ENCODE measurements at places on chromosomes 3 and 15.
A peak's percentile ranks its signal among the peaks of the same experiment; 100 is the strongest.

DNA sequence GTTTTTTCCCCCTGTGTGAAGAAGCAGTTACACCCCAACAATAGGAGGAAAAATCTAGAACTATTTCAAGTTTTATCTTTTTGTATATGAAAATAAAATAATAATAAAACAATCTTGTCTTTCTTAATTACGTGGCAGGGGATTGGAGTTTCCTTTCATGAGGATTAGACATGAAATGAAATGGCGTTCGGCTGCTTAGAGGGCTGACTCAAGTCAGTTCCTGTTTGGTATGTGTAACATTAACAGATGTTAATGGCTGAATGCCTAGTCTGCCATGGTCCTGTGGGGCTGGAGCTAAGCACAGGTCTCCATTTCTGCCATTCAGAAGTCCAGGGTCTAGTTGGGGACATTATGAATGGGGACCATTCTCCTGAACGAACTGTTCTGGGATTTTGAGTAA is 3.1 kb upstream of the EXOG start:
- no peak for DNase-seq

- DNase-seq, result no peak
Measured at GRCh38 chr15:60889006-60889405, 340.1 kb downstream of the RORA start.

GRCh38 chr3:157087780-157088600 is 72.0 kb downstream of the CCNL1 start:
- peak; percentile 5 for DNase-seq

- no peak for DNase-seq
Measured at GRCh38 chr3:51960386-51960785, 5.2 kb downstream of the GPR62 start.

DNA sequence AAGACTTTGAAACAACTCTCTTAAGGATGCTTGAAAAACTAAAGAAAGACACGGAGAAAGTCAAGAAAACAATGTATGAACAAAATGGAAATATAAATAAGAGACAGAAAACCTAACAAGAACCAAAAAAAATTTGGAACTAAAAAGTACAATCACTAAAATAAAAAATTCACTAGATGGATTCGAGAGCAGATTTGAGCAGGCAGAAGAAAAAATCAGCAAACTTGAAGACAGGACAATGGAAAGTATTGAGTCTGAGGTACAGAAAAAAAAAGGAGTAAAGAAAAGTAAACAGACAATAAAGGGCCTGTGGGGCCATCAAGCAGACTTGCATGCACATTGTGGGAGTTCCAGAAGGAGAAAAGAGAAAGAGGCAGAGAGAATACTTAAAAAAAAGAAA is 13.4 kb upstream of the CDAN1 start:
- no peak for DNase-seq

DNA sequence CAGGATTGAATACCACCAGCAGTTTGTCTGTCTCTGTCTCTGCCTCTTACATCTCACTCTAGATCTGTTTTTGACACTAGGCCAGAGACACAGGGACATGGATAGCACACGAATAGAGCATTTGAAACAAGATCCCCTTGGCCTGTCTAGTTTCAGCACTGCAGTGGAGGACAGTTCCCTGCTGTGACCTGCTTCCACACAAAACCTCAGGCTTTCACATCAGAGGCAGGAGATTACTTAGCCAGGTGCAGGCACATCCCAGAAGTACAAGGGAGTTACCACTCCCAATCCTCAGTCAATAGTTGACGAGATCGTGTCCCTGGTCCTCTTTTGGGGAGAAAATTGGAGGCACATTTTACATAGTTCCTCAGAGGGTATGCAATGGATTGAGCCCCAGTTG is 34.0 kb upstream of the CCK start:
- DNase-seq, result no peak

GRCh38 chr3:165193366-165194254 is 2.6 kb downstream of the SLITRK3 start:
- no peak for DNase-seq

DNA sequence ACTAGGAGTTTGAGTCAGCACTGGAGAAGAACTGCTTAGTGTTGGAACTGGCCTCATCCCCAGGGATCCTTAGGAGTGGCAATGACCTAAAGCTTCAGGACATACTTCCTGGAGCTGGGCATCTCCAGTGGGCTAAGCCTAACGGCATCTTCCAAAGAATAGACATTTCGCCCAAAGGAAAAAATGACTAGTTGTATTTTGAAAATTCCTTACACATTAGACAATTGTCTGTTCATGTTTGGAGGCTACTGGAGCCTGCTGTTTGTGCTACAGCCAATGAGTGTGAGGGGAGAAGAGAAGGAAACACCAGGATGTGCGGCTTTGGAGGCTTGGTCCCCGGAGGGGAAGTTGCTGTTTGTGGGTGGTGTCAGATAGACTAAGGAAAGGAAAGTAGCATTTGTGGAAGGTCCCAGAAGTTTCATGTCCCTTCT is 77.6 kb downstream of the POLR2M start:
- DNase-seq, result no peak

GRCh38 chr3:53137835-53138446 is 7.7 kb upstream of the RFT1 start:
- DNase-seq, result no peak

- DNase-seq, result no peak
Measured at GRCh38 chr3:134445636-134446035, 40.1 kb downstream of the ANAPC13 start.

GRCh38 chr3:55607844-55608243 is 120.7 kb upstream of the WNT5A start:
- DNase-seq, result no peak

DNA sequence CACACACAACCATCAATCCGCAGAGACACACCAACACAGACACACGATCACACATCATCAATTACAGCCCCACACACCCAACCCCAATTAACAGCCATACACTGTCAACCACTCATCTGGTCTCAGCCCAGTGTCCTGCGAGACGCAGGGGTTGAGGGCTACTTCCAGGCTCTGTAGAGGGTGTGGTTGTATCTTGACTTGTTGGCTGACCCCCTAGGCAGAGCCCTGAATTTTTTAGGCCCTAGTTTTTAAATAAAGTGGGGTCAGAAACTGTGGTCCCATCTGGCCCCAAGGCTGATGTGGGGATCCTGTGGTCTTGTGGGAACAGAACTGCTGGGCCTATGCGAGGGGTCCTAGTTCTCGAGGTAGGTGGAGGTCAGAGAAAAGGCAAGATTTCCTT is 9.2 kb downstream of the VILL start:
- no peak for DNase-seq

DNA sequence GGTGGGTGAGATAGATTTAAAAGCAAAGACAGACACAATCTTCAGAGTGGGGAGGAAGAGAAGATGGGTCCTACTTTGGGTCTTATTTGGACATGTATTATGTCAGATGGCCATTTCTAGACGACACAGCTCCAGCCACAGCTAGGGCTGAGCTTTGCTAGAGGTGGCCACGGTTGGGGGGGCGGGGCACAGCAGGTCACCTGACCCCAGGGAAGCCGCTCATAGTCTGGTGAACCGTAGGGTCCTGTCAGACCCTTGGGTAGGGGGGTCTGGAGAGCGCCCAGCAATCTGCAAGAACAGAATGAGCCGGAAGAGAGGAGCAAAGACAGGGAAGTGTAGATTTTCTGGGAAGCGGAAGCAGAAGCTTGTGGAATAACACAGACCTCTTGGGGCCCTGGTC is 6.6 kb downstream of the EPB42 start:
- no peak for DNase-seq

- no peak for DNase-seq
Measured at GRCh38 chr3:31710123-31710803, 177.5 kb downstream of the STT3B start.

DNA sequence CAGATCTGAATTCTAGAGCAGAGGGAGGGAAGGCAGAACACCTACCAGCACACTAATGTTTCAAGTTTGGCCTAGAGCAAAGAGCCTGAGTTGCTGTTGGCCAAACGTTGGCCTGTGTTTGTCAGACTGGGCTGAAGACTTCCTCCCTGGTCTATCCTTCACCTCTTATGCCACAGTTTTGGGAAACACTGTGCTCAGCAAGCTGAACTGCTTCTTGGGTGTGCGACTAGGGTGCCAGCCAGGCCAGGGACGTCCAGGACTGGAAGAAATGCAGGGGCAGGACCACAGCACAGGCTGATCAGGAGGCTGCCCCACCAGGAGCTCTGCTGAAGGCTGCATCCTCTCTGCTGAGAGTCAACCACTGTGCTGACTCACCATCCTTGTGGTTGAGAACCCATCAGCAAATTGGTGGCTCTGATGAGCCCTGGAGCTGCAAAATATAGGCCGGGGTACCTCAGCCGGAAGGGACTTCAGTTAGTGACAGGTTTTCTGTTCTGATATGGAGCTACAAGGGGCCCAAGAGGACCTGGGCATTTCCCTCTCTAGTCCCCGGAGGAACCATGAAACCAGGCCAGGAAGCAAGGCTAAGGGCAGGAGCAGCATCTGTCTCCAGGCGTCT is 131.6 kb upstream of the RASGRP1 start:
- DNase-seq, result peak; percentile 23

DNA sequence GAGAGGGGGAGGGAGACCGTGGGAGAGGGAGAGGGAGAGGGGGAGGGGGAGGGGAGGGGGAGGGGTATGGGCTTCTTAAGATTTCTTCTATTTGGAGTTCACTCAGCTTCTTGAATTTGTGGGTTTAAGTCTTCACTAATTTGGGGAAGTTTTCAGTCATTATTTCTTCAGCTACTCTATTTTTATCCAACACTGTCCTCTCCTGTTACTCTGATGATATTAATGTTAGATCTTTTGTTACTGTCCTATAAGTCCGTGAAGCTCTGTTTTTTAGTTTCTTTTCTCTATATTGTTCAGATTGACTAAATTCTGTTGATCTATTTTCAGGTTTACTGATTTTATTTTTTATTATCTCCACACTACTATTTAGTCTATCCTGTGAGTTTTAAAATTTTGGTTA is 351.5 kb upstream of the TPM1 start:
- no peak for DNase-seq

DNA sequence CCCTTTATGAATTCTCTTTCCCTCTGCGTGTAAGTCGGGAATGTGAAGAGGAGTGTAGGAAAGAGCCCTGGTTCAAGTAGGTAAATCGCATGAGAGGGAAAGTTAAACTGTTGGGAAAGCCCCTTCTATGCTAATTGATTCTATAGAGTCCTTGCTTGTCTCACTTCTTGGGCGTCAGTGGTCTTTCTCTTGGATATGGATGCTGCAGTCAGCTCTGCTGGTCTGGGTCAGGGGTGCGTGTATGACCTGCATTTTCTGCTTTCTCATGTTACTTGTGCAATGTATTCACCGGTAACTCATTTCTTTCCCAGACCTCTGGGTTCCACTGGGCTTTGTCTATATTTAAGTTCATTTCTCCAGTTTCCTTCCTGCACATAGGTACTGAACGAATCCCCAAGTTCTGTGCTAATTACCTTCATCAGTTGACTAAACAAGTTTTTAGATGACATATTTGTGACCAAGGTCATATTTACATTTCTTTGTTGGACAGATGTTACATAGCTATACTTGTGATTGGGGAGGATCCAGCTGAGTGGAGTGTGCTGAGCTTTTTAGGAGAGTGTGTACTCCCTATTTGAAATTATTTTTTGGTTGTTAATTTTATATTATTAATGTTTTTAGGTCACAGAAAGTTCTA is 1.4 kb downstream of the SETD5 start:
- peak; percentile 47 for DNase-seq

- no peak for DNase-seq
Measured at GRCh38 chr15:31024979-31025378, 33.6 kb upstream of the MTMR10 start.

DNA sequence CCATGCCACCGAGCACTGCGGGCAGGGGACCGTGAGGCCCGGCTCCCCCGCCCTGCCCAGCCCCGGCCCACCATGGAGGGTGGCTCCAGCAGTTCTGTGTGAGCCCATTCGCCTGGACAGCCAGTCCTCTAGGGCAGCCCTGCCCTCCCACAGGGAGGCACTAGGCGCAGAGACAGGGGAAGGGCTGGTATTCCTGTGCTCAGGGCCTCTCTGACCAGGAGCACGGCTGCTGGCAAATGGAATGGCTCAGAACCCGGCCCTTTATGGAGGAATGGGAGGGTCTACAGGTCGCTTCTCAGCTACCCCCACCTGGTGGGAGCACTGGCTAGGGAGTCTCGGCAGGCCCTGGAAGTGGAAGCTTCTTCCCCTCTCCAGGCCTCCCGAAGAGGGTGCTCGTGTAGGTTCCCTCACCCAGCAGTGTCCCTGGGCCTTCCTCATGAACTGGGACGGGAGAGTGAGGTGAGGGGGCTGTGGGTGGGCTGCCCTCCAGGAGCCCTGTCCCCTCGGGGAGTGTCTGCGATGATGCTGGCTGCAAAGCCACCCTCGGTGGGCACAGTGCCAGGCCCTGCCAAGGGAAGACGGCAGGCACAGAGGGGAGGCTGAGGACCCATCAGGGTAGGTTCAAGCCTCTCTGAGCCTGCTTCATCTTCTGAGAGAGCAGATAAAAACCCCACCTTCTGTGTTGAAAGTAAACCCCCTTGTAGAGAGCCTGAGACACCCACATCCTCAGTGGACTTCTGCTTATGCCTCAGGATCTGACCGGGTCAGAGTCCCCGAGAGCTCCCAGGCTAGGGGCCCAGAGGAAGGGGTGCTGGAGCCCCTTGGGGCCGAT is 1.5 kb downstream of the MELTF start:
- no peak for DNase-seq

DNA sequence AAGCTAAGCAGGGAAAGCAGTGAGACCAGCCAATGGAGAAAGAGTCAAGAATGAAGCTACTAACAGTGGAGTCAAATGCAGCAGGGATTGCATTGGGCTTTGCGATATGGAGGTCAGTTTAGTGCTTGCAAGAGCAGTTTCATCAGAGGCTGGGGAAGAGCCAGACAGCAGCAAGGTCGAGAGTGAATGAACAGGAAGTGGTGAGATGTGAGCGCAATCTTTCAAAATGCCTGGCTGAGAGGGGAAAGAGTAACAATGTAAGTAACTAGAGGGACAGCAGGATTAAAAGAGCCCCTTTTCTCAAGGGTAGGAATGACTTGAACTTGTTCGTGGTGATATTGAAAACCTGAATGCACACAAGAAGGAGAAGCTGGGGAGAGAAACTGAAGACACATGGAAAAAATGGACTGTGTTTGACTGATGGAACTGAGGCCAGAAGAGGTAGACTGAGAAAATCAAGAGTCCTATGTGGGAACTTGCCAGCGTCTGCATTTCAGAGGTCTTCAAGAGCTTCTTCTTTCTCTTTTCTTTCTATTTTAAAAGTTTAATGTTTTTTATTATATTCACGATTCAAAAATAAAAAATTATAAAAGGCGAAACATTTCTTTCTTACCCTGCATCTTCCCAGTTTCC is 30.6 kb upstream of the GPR160 start:
- DNase-seq, result no peak

DNA sequence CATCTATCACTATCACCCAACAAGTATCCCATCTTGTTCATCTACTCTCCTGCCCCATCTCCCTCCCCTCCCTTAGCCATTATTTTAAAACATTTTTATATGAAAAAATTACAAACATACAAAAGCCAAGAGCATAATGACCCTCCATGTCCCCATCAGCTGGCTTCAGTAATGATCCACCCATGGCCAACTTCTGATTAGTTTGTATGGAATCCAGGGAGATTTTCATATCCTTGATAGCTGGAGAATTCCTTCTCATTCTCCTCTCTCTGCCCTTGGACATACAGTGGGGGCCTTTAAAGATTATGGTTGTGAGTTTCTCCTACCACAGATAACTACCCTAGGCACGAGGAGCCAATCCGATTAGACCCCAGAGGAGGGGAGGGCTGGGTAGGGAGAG is 40.2 kb downstream of the IRAK2 start:
- DNase-seq, result no peak

- no peak for DNase-seq
Measured at GRCh38 chr3:189498995-189499704, 132.0 kb upstream of the TP63 start.
